Spleen (tissue), 13 donors: ENCODE measurements at places on chromosomes 16 and 17. TPM values are rescaled to one million over a fixed set of nuclear protein-coding genes. Genes with fewer than 3 reads are reported as not detected.

Gene MPP2
- 1.4 TPM for total RNA-seq

- H3K36me3 ChIP-seq: peaks cover 37% of the 10 kb centered on the region
- no peak overlapping the region for H3K4me3 ChIP-seq
- no peaks in the 10 kb centered on the region for H3K27me3 ChIP-seq
Observed at GRCh38 chr17:64551461-64551860, 44.7 kb downstream of the CEP95 start.

- no peak for DNase-seq
- no peaks in the 10 kb centered on the region for H3K4me1 ChIP-seq
- H3K4me3 ChIP-seq: no peak overlapping the region
- H3K27ac ChIP-seq: no peak overlapping the region
- H3K27me3 ChIP-seq: peaks cover 11% of the 10 kb centered on the region
- H3K36me3 ChIP-seq: no peaks in the 10 kb centered on the region
Observed at GRCh38 chr17:43449470-43450248, 34.1 kb upstream of the DHX8 start.

Gene CSH2
- total RNA-seq: not detected

Gene C17orf100
- total RNA-seq: 2.3 TPM

Gene ZNF689
- total RNA-seq: 11.8 TPM
